ENCODE measurements at places on chromosomes 13 and 19. TPM values are rescaled to one million over a fixed set of nuclear protein-coding genes. Genes with fewer than 3 reads are reported as not detected.

PCDH8 gene
- 0.34 TPM for total RNA-seq

ERFL gene
- 0.36 TPM for total RNA-seq

KLK3 gene
- total RNA-seq = not detected

GPR12 gene
- total RNA-seq = 0.14 TPM

SOHLH2 gene
- total RNA-seq = not detected

POSTN gene
- total RNA-seq = 26.6 TPM

MBD3L3 gene
- not detected for total RNA-seq

CYP2S1 gene
- total RNA-seq = 11.1 TPM

VSIG10L gene
- total RNA-seq = 4.7 TPM

RFPL4A gene
- not detected for total RNA-seq

PSG11 gene
- 0.43 TPM for total RNA-seq

FBXO27 gene
- total RNA-seq = 4.1 TPM

SUCLA2 gene
- total RNA-seq = 35.4 TPM

PRODH2 gene
- not detected for total RNA-seq

DNA sequence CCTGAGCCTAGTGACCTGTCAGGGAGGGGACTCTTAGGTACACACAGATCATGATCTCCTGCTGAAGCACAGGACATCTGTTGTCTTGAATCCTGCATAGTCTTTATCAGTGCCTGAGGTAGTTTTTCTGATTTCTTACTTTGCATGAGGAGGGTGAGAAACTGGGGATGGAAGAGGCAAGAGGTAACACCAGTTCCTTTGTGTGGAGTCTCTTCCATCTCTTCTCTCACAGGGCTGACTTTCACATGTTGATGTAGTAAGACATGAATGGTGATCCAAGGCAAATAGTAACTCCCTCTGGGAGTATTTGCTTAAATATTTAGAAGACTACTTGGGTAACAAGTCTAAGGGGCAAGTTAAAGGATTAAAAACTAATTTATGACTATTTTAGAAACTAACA lies 9.5 kb downstream of the NBEA start:
- no peak overlapping the region for H3K4me3 ChIP-seq
- H3K27ac ChIP-seq = no peak overlapping the region
- no peak for DNase-seq
- H3K27me3 ChIP-seq = no peaks in the 10 kb centered on the region
- H3K36me3 ChIP-seq = no peaks in the 10 kb centered on the region
- H3K4me1 ChIP-seq = no peaks in the 10 kb centered on the region

- H3K36me3 ChIP-seq = no peaks in the 10 kb centered on the region
- no peak overlapping the region for H3K4me3 ChIP-seq
- H3K27me3 ChIP-seq = peaks cover 25% of the 10 kb centered on the region
- DNase-seq = no peak
Observed at GRCh38 chr19:3276341-3276799, 51.9 kb downstream of the CELF5 start.

DNA sequence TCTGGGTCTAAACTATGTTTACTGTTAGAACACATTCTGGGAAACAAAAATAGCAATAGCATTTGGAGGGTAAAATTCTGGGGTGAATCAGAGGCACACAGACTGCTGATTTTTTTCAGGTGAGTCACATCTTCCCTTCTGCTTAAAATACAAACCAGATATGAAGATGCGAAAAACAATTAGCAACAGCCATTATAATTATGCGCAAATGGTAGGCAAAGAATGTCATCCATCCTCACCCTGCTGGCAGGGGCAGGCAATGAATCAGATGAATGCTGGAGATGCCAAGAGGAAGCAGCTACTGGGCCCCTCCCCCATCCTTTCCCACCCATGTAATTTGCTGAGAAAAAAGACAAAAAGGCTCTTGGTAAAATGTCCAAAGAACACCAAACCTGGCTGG lies 282.9 kb downstream of the KLF5 start:
- H3K4me3 ChIP-seq = no peak overlapping the region
- DNase-seq = peak; percentile 79
- H3K27ac ChIP-seq = peak overlapping the region; percentile 32
- H3K36me3 ChIP-seq = no peaks in the 10 kb centered on the region
- no peaks in the 10 kb centered on the region for H3K27me3 ChIP-seq

- no peaks in the 10 kb centered on the region for H3K27me3 ChIP-seq
- H3K4me1 ChIP-seq = no peaks in the 10 kb centered on the region
Observed at GRCh38 chr19:43651758-43652545, 12.3 kb upstream of the CADM4 start.

DNA sequence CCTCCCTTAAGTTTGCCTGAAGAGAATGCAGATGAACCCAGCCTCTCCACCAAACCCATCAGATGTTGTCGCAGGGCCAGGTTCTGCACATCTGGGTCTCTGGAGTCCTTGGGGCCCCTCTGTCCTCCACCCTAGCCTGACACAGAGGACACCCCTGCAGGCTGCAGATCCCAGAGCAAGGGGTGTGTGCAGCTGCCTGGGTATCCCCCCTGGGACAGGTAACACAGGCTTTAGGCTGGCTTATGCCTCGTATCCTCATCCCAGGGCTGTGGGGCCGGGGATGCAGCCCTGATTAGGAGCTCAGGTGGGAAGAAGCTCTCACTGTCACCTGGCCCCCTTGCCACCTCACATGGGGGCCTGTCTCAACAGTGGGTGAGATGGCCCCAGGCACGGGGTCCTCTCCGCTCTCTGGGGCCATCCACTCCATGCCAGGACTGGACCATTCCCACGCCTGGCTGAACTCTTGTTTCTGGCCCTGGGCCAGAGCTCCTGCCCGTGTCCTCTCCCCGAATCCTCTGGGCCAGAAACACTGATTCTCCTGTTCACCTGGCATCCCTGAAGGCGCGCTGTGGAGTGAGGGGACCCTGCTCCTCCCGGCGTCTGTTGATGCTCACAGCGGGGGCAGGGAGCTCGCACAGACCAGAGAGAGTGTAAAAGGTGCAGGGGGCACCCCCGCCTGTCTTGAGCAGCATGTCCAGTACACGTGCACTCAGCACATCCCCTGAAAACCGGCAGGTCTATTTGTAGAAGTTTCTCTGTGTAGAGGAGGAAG lies 38.7 kb upstream of the TPM4 start:
- no peaks in the 10 kb centered on the region for H3K27me3 ChIP-seq
- H3K4me3 ChIP-seq = no peak overlapping the region
- no peaks in the 10 kb centered on the region for H3K36me3 ChIP-seq
- no peak overlapping the region for H3K27ac ChIP-seq
- H3K4me1 ChIP-seq = peaks cover 4% of the 10 kb centered on the region
- no peak for DNase-seq

GRCh38 chr13:89738072-89738471 lies 1609.4 kb upstream of the MIR17HG start:
- no peak for DNase-seq
- H3K27me3 ChIP-seq = no peaks in the 10 kb centered on the region
- no peak overlapping the region for H3K4me3 ChIP-seq
- H3K36me3 ChIP-seq = no peaks in the 10 kb centered on the region

GRCh38 chr19:48455171-48455907 lies at the start of gene KCNJ14:
TSS of gene KCNJ14 (plus strand) at chr19:48455574. CDS start at chr19:48461725, 6,151 bp downstream.
- H3K36me3 ChIP-seq = peaks cover 28% of the 10 kb centered on the region
- no peaks in the 10 kb centered on the region for H3K27me3 ChIP-seq
- H3K4me3 ChIP-seq = no peak within 1 kb of the TSS

DNA sequence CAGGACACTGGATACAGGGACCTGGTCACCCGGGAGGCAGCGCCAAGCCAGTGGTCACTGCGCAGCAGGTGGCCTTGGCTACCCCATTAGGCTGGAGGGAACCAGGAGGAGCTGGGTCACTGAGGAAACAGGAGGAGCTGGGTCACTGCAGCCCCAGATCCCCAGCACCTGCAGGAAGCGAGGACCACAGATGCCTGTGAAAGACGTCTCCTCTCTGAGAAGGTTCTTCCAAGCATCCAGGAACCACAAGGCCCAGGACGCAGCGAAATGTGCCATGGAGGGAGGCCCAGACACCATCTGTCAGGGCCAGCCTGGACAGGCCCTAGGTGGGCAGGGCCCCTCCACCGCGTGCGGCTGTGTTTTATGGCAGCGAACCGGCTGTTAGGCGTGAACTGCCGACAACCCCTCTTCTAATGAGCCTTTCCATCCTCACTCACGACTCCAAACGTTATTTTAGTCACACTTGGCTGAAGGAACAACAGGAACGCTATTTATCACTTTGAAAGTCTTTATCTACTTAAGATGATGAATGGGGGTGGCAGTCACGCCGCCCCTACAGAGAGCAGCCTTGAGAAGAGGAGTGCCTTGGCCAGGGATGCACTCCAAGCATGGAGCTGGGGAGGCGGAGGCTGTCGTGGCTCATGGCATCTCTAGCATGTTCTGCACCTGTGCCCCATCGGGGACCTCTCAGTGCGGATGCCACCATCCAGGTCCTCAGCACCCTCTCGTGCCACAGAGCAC lies 53.3 kb downstream of the CEBPG start:
- no peak overlapping the region for H3K4me3 ChIP-seq
- no peak overlapping the region for H3K27ac ChIP-seq
- H3K4me1 ChIP-seq = no peaks in the 10 kb centered on the region
- no peak for DNase-seq
- H3K27me3 ChIP-seq = no peaks in the 10 kb centered on the region

DNA sequence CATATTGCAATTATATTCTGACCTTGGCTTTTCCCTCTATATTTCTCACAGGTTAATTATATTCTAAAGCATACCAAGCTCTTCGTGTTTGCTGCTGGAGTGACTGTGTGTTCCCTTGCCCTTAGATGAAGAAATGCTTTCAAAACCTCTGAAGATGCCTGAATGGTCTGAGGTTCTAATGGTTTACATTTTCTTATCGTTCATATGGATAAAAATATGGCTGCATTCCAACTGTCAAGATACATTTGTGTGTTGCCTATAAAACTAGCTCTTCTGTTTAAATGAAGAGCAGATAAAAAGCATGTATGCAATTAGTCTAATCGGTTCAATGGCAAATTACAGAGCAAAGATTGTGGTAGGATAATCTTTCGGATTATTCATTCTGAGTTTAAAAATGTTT lies 68.4 kb upstream of the ANKRD10 start:
- DNase-seq = no peak
- H3K4me1 ChIP-seq = no peaks in the 10 kb centered on the region
- H3K27me3 ChIP-seq = no peaks in the 10 kb centered on the region
- H3K4me3 ChIP-seq = no peak overlapping the region
- no peak overlapping the region for H3K27ac ChIP-seq

DNA sequence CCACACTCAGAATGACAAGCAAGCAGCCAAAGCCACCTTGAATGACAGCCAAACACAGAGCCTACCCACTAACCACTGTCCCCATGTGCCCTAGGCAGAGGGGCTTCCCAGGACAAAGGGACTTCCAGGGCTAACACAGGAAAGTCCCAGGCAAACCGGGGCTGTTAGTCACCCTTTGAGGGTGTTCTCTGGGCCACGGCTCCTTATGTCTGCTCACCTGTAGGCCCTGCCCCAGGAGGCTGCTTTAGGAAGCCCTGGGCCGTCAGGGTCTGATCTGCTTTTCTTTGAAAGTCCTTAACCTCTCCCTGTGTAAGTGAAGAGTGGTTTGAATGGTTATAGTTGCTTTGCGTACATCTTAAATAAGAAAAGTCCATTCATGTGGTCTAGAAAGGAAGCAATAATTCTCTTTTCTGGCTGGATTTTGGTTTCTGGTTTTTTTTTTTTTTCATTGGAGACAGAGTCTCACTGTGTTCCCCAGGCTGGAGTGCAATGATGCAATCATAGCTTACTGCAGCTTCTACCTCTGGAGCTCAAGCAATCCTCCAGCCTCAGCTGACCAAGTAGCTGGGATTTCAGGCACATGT lies 161.4 kb downstream of the EFNB2 start:
- peak; percentile 71 for DNase-seq
- H3K36me3 ChIP-seq = no peaks in the 10 kb centered on the region
- H3K27me3 ChIP-seq = no peaks in the 10 kb centered on the region
- H3K4me3 ChIP-seq = no peak overlapping the region

- no peaks in the 10 kb centered on the region for H3K36me3 ChIP-seq
- H3K4me3 ChIP-seq = no peak overlapping the region
- no peaks in the 10 kb centered on the region for H3K27me3 ChIP-seq
Observed at GRCh38 chr19:39001041-39001440, 25.5 kb upstream of the FBXO17 start.

- H3K27me3 ChIP-seq = no peaks in the 10 kb centered on the region
- peaks cover 6% of the 10 kb centered on the region for H3K36me3 ChIP-seq
- H3K4me3 ChIP-seq = no peak overlapping the region
- no peak for DNase-seq
Observed at GRCh38 chr13:110648146-110648819, 32.9 kb downstream of the NAXD start.

GRCh38 chr13:50358231-50359040 lies 343.2 kb downstream of the KCNRG start:
- H3K4me3 ChIP-seq = no peak overlapping the region
- peak overlapping the region; percentile 75 for H3K27ac ChIP-seq
- no peaks in the 10 kb centered on the region for H3K36me3 ChIP-seq

DNA sequence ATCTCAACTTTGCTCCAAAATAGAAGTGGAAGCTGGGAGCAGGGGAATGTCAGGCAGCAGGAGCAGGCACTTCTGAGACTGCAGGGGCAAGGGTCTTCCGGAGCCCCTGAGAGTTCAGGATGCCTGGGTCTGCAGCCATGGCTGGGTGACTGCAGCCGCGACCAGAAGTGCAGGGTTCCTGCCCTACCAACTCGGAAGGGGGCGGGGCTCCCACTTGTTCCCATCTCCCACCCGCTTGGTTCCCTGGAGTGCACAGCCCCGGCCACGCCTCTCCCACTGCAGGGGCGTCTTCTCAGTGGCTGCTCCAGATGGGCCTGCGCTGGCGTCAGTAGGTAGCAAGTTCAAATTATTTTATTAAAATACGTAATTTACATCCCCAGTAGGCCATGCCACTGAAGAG lies 1631.7 kb downstream of the OLFM4 start:
- H3K27ac ChIP-seq = no peak overlapping the region
- no peaks in the 10 kb centered on the region for H3K4me1 ChIP-seq
- DNase-seq = no peak
- H3K27me3 ChIP-seq = no peaks in the 10 kb centered on the region

GRCh38 chr19:36679455-36679854 lies 8.0 kb upstream of the ZNF567 start:
- no peaks in the 10 kb centered on the region for H3K4me1 ChIP-seq
- H3K4me3 ChIP-seq = no peak overlapping the region
- no peaks in the 10 kb centered on the region for H3K27me3 ChIP-seq
- H3K27ac ChIP-seq = no peak overlapping the region

DNA sequence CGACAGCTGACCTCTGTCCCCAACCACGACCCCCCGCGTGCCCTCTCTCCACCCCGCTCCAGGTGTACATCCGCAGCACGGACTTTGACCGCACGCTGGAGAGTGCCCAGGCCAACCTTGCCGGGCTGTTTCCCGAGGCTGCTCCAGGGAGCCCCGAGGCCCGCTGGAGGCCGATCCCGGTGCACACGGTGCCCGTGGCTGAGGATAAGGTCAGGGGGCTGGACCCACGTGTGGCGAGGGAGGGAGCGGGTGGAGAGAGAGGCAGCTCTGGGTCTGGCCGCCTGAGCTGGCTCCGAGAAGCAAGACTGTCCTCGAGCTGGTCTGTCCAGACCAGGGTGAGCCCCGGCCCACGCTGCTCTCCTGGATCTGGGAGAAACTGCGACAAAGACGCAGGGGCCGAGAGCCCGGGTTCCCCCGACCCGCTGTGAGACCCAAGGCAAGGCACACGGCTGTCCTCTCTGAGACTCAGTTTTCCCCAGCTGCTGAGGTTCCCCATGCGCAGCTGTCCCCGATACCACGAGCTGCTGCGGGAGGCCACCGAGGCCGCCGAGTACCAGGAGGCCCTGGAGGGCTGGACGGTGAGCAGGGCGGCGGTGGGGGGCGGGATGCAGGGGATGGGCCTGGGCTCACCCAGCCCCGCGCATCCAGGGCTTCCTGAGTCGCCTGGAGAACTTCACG lies 1.5 kb downstream of the ACP4 start:
- no peaks in the 10 kb centered on the region for H3K27me3 ChIP-seq
- H3K4me3 ChIP-seq = no peak overlapping the region
- no peak for DNase-seq
- no peaks in the 10 kb centered on the region for H3K36me3 ChIP-seq
- no peak overlapping the region for H3K27ac ChIP-seq
- no peaks in the 10 kb centered on the region for H3K4me1 ChIP-seq

- no peaks in the 10 kb centered on the region for H3K36me3 ChIP-seq
- no peak overlapping the region for H3K4me3 ChIP-seq
- no peaks in the 10 kb centered on the region for H3K27me3 ChIP-seq
Observed at GRCh38 chr13:47146136-47146535, 249.3 kb upstream of the HTR2A start.

All from astrocyte (in vitro differentiated cells and primary cell).